ENCODE measurements at places on chromosomes 6 and 20.

GRCh38 chr6:90375681-90376439, 79.2 kb upstream of the BACH2 start:
- no peak for DNase-seq

DNA sequence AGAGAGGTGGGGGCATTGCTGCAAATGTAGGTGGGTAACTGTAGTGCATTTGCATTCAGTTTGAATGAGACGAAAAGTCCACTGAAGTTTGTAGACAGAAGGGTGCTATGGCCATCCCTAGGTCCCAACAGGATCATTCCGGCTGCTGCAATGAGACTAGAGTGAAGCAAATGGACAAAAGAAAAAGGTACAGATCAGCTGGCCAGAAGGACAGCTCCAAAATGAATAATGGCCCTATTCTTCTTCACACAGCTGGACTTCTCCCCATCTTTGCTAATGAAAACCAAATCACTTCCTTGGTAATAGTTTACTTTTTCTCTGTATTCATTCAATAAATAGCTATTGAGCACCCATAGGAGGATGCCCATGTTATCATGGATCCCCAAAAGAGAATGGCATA, 56.4 kb upstream of the TPD52L1 start:
- no peak for DNase-seq

DNA sequence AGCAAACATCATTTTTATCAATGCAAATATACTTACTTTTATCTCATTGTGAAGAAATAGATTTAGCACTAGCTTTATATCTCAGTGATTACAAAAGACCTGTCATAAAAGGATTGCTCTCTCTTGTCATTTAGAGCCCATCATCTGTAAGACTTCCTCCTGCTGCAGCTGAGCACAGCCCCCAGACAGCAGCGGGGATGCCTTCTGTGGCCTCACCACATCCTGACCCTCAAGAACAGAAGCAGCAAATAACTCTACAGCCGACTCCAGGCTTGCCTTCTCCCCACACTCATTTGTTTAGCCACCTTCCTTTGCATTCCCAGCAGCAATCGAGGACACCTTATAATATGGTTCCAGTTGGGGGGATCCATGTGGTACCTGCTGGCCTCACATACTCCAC, 127.0 kb upstream of the EDN1 start:
- DNase-seq: no peak

GRCh38 chr6:1379788-1380147, 9.6 kb upstream of the FOXF2 start:
- no peak for DNase-seq

DNA sequence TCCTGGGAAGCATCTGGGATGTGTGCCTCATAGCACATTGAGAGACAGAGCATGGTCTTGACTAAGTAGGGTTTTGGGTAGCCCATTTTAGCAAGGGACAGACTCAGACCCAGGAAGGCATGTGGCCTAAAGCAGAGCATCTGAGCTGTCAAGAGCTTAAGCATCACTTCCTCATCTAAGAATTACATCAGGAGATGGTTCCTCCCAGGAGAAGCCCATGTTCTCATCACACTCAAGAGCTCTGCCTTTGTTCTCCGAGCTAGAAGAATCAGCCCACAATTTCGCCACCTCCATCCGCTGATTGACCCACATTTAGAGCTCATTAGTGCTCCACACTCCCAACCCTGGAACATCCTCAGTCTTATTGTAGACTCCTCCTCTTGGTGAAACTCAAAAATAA, 68.3 kb downstream of the NPEPL1 start:
- no peak for DNase-seq

DNA sequence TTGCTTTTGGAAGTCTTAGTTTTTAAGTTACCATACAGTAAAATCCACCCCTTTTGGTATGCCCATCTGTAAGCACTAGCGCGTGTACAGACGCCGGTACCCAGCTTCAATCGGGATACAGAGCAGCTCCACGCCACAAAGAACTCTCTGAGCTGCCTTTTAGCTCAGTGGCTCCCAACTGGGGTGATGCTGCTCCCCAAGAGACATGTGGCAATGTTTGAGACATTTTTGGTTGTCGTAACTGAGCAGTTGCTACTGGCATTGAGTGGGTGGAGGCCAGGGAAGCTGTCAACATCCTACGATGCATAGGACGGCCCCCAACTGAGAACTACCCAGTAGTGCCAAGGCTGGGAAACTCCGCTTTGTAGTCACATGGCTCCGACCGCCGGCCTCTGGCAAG, 73.3 kb downstream of the BMP7 start:
- no peak for DNase-seq

- DNase-seq: no peak
Measured at GRCh38 chr20:2742431-2742830, 49.9 kb downstream of the EBF4 start.

GRCh38 chr20:63055575-63056235, 48.9 kb upstream of the BHLHE23 start:
- no peak for DNase-seq

GRCh38 chr20:19992996-19993908, 23.9 kb upstream of the NAA20 start:
- peak; percentile 55 for DNase-seq

DNA sequence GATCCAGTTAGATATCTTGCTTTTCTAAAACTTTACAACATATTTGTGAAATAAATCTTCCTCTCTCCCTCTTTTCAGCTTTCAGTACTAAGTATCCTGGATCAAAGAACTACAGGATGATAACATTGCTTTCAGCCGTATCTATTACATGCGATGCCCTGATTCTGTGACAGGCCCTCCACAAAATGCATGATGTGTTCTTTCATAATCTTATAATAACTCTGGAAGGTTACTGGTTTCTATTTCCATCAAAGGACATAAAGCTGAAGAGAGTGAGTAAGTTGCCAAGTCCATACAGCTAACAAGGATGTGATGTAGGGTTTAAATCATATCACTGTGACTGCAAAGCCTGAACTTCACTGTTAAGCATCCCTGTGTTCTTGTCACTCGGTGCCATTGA, 62.9 kb upstream of the ADGRG6 start:
- no peak for DNase-seq

GRCh38 chr6:54173089-54173488, 61.8 kb downstream of the MLIP start:
- DNase-seq: no peak

DNA sequence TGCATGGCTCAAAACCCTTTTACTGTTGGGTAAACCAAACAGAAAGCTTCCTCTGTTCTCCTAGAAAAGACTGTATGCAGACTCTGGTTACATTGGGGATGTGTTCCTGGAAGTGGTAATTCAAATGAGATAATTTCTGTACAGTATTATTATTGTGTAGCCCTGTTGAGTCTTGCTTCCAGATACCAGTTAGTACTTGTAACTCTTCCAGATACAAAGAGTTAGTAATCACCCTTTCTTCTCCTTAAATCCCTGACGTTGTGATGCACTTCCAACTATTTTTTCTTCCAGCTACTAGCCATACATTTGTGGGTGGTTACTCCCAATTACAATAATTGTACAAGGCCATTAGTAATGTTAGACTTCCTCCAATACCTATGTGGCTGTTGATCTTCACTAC, 42.3 kb upstream of the GRIK2 start:
- no peak for DNase-seq
